ENCODE measurements at places on chromosomes 4 and X. TPM values are rescaled to one million over a fixed set of nuclear protein-coding genes. Genes with fewer than 3 reads are reported as not detected.

GRCh38 chr4:126678618-126679017 is 954.1 kb upstream of the INTU start:
- DNase-seq = no peak

Gene DDIT4L
- total RNA-seq = 10.2 TPM

GRCh38 chrX:109590176-109590575 is 34.8 kb downstream of the KCNE5 start:
- no peak for DNase-seq

- DNase-seq = no peak
These were observed 295.9 kb upstream of the TACR3 start for GRCh38 chr4:104015680-104016079.

Gene EDA2R
- total RNA-seq = 0.80 TPM

Gene FAM9C
- 0.07 TPM for total RNA-seq

GRCh38 chrX:51420610-51421009 is 75.8 kb downstream of the NUDT11 start:
- DNase-seq = peak; percentile 23

DNA sequence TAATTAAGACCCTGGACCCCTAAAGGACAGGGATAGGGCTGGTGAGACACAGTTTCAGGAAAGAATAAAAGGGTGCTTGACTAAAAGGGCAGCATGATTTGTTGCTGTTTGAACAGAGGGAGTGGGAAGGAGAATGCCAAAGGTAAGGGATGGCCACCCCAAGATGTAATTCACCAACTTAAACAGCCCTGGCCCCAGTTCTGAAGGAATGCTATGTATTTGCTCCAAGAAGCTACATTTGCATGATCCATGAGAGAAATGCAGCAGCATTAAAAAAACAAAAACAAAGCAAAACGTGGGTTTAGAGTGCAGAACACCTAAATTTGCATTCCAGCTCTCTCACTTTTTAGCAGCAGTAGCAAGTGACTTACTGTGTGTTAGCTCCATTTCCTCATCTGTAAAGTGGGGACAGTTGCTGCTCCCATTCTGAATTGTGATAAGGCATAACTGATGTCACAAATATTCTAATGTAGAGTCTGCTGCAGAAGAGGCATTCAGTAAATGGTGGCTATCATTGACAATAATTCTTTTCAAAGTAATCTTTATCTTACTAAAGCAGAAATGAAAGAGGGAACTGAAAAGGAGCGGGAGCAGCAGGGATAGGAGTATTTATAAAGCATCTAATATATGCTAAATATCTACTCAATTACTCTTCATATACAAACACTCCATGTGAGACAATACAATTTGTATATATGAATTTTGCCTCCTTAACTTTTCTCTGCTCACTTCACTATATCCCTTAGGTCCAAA is 115.8 kb downstream of the PPARGC1A start:
- peak; percentile 7 for DNase-seq

Gene COMMD8
- total RNA-seq = 12.4 TPM

Gene DKC1
- 65.6 TPM for total RNA-seq

DNA sequence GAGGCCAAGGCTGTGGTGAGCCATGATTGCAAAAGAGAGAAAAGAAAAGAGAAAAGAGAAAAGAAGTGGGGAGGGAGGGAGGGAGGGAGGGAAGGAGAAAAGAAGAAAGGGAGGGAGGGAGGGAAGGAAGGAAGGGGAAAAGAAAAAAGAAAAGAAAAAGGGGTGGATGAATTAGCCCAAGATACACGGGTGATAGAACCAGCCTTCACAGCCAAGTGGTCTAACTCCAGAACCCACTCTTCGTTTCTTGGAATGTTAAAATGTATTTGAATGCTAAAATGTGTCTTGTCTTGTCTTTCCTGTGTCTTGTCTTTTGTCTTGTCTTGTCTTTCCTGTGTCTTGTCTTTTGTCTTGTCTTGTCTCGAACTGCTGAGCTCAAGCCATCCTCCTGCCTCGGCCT is 13.1 kb downstream of the CCNQ start:
- no peak for DNase-seq

Gene HSPA4L
- total RNA-seq = 1.2 TPM

Gene SLC9B1
- total RNA-seq = not detected

- no peak for DNase-seq
These were observed 90.2 kb downstream of the P2RY10 start for GRCh38 chrX:79035421-79035820.

All from H7 (cell line).